ENCODE measurements at places on chromosomes 16 and 17. TPM values are rescaled to one million over a fixed set of nuclear protein-coding genes. Genes with fewer than 3 reads are reported as not detected.

DNA sequence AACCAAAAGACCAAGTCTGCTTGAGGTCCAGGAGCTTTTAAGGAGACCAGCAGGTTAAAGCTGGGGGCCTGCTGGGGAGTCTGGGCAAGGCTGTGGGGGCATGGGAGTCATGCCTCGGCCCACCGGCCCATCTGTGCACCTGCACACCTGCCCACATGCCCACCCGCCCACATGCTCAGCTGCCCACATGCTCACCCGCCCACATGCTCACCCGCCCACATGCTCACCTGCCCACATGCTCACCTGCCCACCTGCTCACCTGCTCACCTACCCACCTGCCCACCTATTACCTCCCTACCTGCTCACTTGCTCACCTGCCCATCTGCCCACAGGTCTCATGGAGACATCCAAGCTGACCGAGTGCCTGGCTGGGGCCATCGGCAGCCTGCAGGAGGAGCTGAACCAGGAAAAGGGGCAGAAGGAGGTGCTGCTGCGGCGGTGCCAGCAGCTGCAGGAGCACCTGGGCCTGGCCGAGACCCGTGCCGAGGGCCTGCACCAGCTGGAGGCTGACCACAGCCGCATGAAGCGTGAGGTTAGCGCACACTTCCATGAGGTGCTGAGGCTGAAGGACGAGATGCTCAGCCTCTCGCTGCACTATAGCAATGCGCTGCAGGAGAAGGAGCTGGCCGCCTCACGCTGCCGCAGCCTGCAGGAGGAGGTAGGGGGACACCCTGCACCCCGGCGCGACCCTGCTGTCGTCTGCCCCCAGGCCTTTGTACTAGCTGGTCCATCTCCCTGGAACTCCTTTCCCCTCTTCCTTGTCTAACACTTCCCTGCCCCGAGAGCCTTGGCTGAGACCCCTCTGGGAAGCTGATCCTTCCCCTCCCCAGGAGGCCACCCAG is 14.0 kb downstream of the CARD14 start:
- H3K36me3 ChIP-seq: no peaks in the 10 kb centered on the region
- no peaks in the 10 kb centered on the region for H3K4me1 ChIP-seq
- H3K4me3 ChIP-seq: no peak overlapping the region

GRCh38 chr17:8315764-8316217 is 5.8 kb downstream of the ARHGEF15 start:
- no peaks in the 10 kb centered on the region for H3K27me3 ChIP-seq
- no peaks in the 10 kb centered on the region for H3K4me1 ChIP-seq
- DNase-seq: no peak
- no peak overlapping the region for H3K27ac ChIP-seq

DNA sequence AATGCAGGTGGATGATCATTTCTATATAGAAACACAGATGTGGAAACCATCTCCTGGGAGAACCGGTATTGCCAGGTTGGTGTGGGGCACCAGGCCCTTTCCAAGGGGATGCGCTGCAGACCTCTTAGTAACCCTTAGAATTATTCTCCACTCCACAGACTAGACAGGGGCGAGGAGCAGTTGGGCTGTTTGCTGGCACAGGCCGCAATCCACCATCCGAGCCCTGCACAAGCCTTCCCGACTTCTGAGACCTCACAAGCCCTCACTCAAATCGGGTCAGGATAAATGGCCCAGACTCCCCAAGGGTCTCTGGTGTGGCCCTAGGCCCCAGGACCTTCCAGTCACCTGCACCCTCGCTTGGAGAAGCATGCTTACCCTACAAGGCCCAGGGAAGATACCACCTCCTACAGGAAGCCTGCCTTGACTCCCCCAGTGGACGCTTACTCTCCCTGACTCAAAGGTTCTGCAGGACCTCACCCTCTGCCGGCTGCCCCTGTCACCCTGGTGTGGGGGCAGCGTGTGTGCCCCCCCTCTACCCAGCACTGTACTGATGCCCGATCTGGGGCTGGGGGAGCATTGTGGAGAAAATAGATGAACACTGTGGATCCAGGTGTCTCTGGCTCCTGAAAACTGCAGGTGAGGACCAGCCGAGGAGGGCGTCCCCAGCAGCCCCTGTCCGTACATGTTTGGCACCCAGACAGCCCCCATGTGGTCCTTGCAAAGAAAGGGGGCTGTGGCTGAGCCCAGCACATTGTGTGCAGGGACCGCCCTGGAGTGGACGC is 49.8 kb upstream of the ACSF3 start:
- H3K4me1 ChIP-seq: no peaks in the 10 kb centered on the region
- no peaks in the 10 kb centered on the region for H3K36me3 ChIP-seq
- no peak for DNase-seq
- no peak overlapping the region for H3K27ac ChIP-seq
- no peak overlapping the region for H3K4me3 ChIP-seq

- no peak overlapping the region for H3K27ac ChIP-seq
- peaks cover 2% of the 10 kb centered on the region for H3K27me3 ChIP-seq
- peaks cover 18% of the 10 kb centered on the region for H3K4me1 ChIP-seq
- peak; percentile 72 for DNase-seq
- H3K4me3 ChIP-seq: peak overlapping the region; percentile 41
Observed at GRCh38 chr17:43917348-43918025, 10.2 kb upstream of the MPP2 start.

DNA sequence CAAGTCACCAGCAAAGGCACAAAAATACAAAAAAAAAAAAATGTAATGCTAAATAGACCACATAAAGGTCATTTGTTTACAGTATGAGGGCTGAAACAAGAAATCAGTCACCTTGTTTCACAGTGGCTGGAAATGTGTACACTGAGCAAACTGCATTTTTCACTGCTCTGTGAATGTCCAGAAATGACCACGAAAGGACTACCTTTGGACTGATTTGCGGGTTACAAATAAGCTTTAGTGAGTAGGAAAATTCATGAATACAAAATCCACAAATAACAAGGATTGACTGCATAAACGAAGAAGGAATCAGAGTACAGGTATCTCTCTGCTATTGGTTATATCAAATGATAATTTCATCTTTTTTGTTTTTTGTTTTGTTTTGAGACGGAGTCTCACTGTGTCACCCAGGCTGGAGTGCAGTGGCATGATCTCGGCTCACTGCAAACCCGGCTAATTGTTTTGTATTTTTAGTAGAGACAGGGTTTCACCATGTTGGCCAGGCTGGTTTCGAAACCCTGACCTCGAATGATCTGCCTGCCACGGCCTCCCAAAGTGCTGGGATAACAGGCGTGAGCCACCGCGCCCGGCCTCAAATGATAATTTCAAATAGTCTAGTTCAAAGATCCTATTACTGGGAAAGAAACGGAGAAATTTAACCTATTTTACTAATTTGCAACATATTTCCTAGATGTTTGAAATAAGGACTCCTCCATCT is 30.5 kb downstream of the CYTH1 start:
- peaks cover 88% of the 10 kb centered on the region for H3K4me1 ChIP-seq
- H3K27ac ChIP-seq: peak overlapping the region; percentile 68
- H3K36me3 ChIP-seq: no peaks in the 10 kb centered on the region
- no peak for DNase-seq

GRCh38 chr16:15950161-15950854 is 892 bp downstream of the ABCC1 start:
- no peaks in the 10 kb centered on the region for H3K27me3 ChIP-seq
- H3K27ac ChIP-seq: peak overlapping the region; percentile 68
- H3K4me1 ChIP-seq: peaks cover 47% of the 10 kb centered on the region
- no peaks in the 10 kb centered on the region for H3K36me3 ChIP-seq
- DNase-seq: peak; percentile 49
- peak overlapping the region; percentile 64 for H3K4me3 ChIP-seq

DNA sequence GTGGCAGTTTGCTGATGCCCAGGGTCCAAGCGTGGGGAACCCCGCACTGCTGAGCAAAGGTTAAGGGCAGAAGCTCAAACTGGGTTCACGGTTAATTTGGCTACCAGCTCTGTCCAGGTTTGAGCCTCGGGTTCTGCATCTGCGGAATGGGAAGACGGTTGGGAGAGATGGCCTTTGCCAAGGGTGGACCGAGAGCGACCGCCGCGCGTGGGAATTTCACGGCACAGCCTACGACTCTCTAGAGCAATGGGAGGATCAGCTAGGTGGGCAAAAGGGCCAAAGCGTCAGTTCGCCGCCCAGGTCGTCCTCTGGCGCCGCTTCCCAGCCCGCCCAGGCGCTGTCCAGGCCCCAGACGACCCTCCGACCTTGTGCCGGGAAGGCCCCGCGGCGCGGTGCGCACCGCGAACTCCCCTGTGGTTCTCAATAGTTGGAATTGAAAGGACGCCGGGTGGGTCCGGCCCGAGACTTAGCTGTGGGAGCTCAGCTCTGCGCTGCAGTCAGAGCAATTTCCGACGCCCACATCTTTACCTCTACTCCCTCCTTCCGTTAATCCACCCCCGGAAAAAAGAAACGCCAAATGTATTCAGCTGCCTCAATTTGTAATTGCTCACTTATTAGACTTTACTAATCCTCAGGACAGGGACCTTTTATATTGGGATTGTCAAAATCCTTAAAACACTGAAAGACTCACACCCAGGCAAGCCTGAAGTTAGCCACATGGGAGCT is 2.5 kb upstream of the HS3ST3B1 start:
- H3K4me3 ChIP-seq: no peak overlapping the region
- peaks cover 46% of the 10 kb centered on the region for H3K4me1 ChIP-seq
- H3K27me3 ChIP-seq: peaks cover 22% of the 10 kb centered on the region
- DNase-seq: peak; percentile 27
- no peaks in the 10 kb centered on the region for H3K36me3 ChIP-seq

- no peaks in the 10 kb centered on the region for H3K27me3 ChIP-seq
- H3K4me3 ChIP-seq: no peak overlapping the region
- DNase-seq: no peak
- H3K27ac ChIP-seq: no peak overlapping the region
- H3K4me1 ChIP-seq: no peaks in the 10 kb centered on the region
Observed at GRCh38 chr16:80285104-80285503, 255.7 kb upstream of the DYNLRB2 start.

DNA sequence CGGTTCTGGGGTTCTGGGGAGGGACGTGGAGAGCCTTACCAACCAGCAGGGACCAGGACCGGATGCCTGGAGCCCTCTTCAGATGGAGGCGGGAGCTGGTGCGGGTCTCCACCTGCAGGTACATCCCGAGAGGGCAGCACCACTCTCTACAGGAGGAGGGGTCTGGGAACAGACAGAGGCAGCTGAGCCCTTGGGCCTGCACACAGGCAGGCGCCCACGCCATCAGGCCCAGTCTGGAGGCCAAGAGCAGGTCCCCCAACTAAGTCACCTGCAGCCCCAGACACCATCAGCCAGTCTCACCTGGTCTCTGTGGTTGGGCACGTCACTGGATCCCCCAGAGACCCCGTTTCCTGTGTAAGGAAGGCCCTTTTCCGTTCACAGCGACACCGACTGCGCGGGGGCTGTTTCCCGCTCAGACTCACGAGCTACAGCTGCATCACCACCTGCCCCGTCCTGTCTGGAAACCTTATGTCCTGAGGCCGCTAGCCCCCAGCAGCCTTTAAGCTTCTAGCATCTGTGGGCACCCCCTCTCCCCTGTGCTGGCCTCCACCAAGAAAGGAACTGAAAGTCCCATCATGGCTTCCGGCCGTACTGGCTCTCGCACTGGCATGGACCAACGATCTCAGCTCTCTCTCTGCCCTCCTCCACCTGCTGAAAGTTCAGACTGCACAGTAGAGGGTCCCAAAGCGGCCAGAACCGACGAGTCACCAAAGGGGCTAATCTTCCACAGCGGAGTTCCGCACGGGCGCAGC is 1.2 kb downstream of the CYBC1 start:
- H3K4me1 ChIP-seq: peaks cover 57% of the 10 kb centered on the region
- peak overlapping the region; percentile 93 for H3K4me3 ChIP-seq
- DNase-seq: peak; percentile 66
- peak overlapping the region; percentile 91 for H3K27ac ChIP-seq
- H3K27me3 ChIP-seq: no peaks in the 10 kb centered on the region
- H3K36me3 ChIP-seq: peaks cover 26% of the 10 kb centered on the region

- DNase-seq: no peak
- H3K27ac ChIP-seq: no peak overlapping the region
- H3K4me1 ChIP-seq: no peaks in the 10 kb centered on the region
- H3K4me3 ChIP-seq: no peak overlapping the region
- no peaks in the 10 kb centered on the region for H3K27me3 ChIP-seq
- no peaks in the 10 kb centered on the region for H3K36me3 ChIP-seq
Observed at GRCh38 chr16:88393571-88393970, 10.8 kb downstream of the ZNF469 start.

- no peak for DNase-seq
- no peak overlapping the region for H3K4me3 ChIP-seq
- no peaks in the 10 kb centered on the region for H3K27me3 ChIP-seq
- no peaks in the 10 kb centered on the region for H3K36me3 ChIP-seq
Observed at GRCh38 chr17:60087882-60088669, 9.4 kb upstream of the HEATR6 start.

DNA sequence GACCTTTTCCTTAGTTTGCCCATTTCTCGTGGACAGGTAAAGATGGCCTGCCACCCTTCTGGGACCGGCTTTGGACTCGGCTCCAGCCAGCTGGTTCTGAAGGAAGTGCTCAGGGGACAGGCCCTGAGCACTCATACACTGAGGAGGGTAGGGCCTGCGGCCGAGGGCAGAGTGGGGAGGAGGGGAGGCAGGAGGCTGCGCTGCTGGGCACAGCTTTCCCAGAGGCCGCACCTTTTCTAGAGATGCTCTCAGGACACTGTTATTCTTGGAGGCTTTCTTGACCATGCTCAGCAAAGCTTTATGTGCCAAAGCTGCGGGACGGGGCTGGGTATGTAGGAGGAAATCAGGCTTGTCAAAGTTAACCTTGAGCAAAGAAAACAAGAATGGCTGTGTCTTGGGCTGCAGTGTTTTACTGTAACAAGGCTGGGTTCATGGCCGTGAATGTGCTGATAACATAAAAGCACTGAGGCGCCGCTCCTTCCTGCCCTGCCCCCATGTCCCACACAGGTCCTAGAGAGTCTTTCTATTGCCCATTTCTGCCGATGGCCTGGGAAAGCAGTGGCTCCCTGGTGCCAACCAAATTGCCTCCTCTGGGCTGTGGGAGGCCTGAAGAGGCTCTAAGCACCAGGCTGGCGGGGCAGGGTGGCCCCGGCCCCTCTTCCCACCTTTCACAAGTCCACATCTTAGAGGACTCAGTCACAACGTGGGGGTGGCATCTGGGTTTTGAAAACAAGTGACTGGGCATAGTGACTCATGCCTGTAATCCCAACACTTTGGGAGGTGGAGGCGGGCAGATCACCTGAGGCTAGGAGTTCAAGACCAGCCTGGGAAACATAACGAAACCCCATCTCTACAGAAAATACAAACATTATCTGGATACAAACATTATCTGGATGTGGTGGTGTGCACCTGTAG is 22.3 kb upstream of the TIMP2 start:
- no peaks in the 10 kb centered on the region for H3K27me3 ChIP-seq
- H3K27ac ChIP-seq: no peak overlapping the region
- no peaks in the 10 kb centered on the region for H3K4me1 ChIP-seq
- H3K36me3 ChIP-seq: no peaks in the 10 kb centered on the region

GRCh38 chr17:17514361-17514992 is 18.3 kb upstream of the RASD1 start:
- no peaks in the 10 kb centered on the region for H3K4me1 ChIP-seq
- H3K27me3 ChIP-seq: no peaks in the 10 kb centered on the region
- H3K27ac ChIP-seq: no peak overlapping the region
- no peak overlapping the region for H3K4me3 ChIP-seq

The KRT23 gene
- 0.83 TPM for total RNA-seq

The ST6GALNAC2 gene
- not detected for total RNA-seq

The KIF2B gene
- not detected for total RNA-seq

The CDH15 gene
- not detected for total RNA-seq

The RNU2-1 gene
- total RNA-seq: 5,267 TPM

The LHX1 gene
- total RNA-seq: not detected

Data from natural killer cell (primary cell).